ENCODE measurements at places on chromosomes 2 and 18.

GRCh38 chr2:97747716-97748115 is 34.3 kb downstream of the ZAP70 start:
- DNase-seq: no peak

- DNase-seq: no peak
Observed at GRCh38 chr18:22417496-22418188, at the start of gene CTAGE1. Gene CTAGE1, minus strand, starts transcription at chr18:22417915. Its CDS starts 104 bp downstream, at chr18:22417811.

DNA sequence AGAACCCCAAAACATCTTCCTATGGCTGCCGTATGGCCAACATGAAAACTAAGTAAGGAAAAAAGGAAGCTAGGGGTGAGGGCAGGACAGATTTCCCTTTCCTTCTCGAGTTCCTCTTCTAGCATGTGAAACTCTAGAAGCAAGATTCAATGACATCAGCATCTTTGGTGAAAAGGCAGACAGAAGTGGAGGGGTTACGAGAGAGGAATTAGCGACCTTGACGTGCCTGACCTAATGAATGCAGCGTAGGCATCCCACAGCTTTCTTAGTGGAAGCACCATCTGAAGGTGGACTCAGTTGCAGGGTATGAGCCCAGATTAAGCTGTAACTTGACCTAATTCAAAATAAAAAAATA is 47.9 kb upstream of the PELI1 start:
- no peak for DNase-seq

GRCh38 chr2:72116081-72116533 is 31.6 kb downstream of the CYP26B1 start:
- DNase-seq: no peak

DNA sequence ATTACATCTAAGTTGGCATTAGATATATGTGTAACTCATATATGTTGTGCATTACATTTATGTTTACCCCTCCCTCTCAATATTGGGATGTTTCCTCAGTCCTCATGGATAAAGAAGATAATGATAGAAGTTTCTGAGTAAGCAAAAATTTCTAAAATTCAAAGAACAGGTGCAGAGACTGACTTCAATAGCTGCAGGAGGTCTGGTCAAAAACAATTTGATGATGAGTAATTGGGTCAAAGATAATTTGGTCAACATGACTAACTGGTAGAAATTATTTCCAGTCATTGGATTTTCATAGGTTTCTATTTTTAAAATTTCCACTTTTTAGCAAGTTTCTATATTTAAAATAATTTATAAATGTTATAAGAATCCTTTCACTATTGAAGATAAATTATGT is 1130.9 kb upstream of the SLC39A10 start:
- DNase-seq: no peak

GRCh38 chr18:60675801-60676200 is 303.2 kb upstream of the MC4R start:
- no peak for DNase-seq

DNA sequence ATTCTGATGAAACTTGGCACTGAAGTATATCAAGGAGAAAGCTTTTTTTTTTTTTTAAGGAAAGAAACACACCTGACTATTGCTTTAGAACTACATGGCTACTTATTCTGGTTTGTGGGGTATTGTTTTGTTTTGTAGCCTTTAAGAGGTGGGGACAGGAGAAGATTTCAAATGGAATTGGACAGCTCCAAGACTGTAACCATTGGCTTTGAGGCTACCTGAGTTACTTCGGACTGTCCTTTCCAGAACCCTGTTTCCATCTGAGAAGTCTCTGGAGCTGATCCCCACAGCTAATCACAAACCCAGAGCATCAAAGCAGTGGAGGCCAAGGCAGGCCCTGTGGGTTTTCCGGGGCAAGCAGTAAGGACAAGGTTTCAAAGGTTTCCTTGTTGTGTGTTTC is 4.7 kb downstream of the CDC42EP3 start:
- no peak for DNase-seq

GRCh38 chr2:9493478-9493877 is 19.1 kb downstream of the IAH1 start:
- no peak for DNase-seq

DNA sequence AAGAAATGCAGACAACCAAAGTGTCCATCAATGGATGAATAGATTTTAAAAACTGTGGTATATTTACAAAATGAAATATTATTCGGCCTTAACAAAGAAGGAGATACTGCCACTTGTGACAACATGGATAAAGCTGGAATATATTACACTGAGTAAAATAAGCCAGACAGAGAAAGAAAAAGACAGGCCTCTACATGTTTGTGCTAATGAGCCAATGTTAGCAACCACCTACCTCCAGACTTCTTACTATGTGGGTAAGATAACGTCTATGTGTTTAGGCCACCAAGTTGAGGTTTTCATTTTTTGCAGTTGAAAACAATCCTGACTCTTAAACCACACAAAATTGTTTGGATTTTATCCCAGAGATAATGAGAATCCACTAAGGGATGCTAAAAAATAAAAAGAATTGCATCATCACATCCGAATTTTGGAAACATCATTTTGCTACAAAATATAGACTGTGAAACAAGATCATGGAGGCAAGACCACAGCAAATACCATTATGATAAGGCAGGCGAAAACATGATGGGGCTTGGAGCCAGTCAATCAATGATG is 47.0 kb downstream of the EVA1A start:
- no peak for DNase-seq

DNA sequence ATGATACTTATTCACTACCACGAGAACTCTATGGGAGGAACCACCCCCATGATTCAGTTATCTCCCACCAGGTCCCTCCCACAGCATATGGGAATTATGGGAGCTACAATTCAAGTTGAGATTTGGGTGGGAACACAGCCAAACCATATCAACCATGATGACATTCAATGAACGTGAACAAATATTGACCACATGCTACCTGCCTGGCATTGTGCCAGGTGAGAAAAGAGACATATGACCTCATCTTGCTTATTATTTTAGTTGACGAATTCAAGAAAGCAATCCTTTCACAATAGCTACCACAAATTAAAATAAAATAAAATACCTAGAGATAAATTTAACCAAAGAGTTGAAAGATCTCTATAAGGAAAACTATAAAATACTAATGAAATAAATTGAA is 286.5 kb upstream of the CRIM1 start:
- no peak for DNase-seq

DNA sequence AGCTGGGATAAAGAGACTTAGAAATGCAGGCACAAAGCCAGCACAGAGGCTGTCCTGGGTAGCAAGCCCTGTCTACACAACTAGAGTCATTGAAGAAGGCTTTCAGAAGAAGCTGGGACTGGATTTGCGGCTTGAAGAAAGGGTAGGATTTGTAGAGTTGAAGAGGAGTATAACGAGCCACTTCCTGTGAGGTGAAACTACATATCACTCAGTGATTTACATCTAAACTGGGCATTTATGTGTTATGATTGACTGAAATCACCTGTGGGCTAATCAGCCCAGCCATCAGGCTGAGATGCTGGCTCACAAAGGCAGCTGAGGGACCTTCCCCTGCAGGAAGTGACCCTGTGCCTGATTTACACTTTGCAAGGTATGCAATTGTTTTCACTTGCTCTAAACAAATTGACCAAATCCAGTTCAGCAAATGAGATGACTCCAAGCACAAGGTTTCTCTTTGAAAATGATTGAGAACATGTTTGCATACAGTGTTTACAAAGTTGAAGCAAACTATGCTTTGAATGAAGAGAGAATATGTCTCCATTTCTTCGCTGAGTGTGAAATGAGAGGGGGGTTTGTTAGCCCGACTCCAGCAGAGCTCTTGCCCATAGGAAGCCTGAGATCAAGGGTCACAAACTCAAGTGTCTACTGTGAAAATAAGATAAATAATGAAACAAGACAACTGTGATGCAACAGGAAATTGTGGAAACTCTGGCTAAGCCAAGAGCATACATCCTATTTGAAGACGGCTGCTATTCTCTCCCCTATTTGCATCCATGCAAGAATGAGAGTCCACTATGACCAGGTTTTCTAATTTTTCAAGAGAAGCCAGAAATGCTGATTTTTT is 69.3 kb upstream of the HK2 start:
- DNase-seq: no peak

DNA sequence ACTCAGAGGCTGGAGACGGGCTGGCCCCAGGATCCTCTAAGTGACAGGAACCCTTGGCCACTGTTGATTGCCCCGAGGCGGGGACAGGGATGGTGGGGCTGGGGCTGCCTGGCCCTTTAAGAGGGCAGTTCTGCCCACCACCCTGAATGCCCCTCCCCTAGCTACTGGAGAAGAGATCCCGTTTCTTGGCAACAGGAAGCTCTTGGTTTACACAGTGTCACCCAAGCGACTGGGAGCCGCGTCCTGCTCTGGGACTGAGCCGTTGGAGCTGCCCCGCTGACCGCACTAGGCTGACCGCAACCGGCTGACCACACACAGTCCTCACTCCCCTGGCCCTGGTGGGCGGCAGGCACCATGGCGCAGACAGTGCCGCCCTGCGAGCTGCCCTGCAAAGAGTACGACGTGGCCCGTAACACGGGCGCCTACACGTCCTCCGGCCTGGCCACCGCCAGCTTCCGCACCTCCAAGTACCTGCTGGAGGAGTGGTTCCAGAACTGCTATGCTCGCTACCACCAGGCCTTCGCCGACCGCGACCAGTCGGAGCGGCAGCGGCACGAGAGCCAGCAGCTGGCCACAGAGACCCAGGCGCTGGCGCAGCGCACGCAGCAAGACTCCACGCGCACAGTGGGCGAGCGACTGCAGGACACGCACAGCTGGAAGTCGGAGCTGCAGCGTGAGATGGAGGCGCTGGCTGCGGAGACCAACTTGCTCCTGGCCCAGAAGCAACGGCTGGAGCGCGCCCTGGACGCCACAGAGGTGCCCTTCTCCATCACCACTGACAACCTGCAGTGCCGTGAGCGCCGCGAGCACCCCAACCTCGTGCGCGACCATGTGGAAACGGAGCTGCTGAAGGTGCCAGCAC is at the start of gene TEKT4:
Gene TEKT4 (plus strand): TSS at position 205 of the 862 bp plus-strand sequence. CDS start 150 bp downstream, at position 355.
- DNase-seq: no peak

GRCh38 chr2:177816766-177817165 is 255.8 kb downstream of the PDE11A start:
- DNase-seq: no peak

DNA sequence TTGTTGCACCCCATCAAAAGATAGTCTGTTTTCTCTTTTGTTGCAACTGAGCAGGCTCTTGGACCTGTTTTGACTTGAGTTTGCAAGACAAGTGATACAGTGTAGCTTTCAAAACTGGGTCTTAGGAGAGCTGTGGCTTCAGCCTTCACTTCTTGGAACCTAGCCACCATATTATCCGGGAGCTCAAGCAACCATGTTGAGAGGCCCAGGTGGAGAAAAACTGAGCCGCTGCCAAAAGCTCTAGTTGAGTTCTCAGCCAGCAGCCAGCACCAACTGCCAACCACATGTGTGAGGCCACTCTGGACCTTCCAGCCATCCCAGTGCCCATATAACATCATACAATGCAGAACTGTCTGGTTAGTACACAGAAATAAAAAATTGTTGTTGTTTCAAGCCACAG is 5.4 kb downstream of the CACNB4 start:
- DNase-seq: no peak

DNA sequence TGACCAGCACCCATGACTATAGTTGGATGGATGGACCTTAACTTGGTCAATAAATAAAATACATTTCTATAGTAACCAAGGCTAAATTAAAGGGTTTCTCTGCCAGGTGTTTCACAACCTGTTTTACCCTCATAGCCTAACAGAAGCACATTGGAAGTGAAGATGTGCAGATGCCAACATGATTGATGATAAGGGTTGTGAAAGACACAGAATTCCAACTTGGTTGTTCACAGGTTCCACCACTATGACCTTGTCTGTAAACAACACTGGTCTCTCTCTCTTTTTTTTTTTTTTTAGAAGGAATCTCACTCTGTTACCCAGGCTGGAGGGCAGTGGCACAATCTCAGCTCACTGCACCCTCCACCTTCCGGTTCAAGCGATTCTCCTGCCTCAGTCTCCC is 37.5 kb upstream of the PTH2R start:
- DNase-seq: no peak

DNA sequence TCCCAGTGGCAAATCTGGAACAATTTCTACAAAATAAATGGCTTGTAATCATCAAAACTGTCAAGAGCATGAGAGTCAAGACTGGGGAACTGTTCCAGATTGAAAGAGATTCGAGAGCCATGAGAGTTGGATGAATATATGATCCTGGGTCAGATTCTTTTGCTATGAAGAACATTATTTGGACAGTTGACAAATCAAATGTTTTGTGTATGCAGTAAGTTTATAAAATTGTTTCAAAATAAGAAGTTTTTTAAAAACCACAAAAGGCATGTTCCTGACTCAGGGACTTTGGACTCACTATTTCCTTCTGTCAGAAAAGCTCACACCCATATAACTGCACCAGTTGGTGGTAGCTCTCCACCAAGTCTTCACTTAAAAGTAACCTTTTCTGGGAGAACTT is 38.5 kb downstream of the ROCK2 start:
- DNase-seq: no peak
